NCI-H460 (cell line): ENCODE measurements at places on chromosomes 11 and 22. TPM values are rescaled to one million over a fixed set of nuclear protein-coding genes. Genes with fewer than 3 reads are reported as not detected.

The TAF1D gene
- total RNA-seq = 233 and 294 TPM in 2 replicates

The CTSC gene
- 729 and 748 TPM in 2 replicates for total RNA-seq

The SORL1 gene
- total RNA-seq = 4.5 TPM in 2 replicates

The OR4A16 gene
- total RNA-seq = not detected in 2 replicates

The H19 gene
- total RNA-seq = 0.40 and 1.5 TPM in 2 replicates

The NCF4 gene
- not detected in 2 replicates for total RNA-seq

The HBE1 gene
- 0.29 and 1.2 TPM in 2 replicates for total RNA-seq

The DMC1 gene
- total RNA-seq = 3.2 and 3.9 TPM in 2 replicates

The ABCC8 gene
- total RNA-seq = not detected in 2 replicates

The CACNA1I gene
- total RNA-seq = 0.05 TPM in 1 of 2 replicates, not detected in the other

The SPA17 gene
- total RNA-seq = 12.7 and 14.0 TPM in 2 replicates

The MYH9 gene
- 96.8 and 105 TPM in 2 replicates for total RNA-seq

The LSP1 gene
- total RNA-seq = not detected in 2 replicates

The PLA2G6 gene
- 6.8 and 7.5 TPM in 2 replicates for total RNA-seq

The HNRNPUL2 gene
- 4.4 and 7.5 TPM in 2 replicates for total RNA-seq

The VPS11 gene
- 8.9 and 11.1 TPM in 2 replicates for total RNA-seq

The RAB38 gene
- 6.6 and 6.9 TPM in 2 replicates for total RNA-seq

The OR52A5 gene
- total RNA-seq = not detected in 2 replicates

The GRAP2 gene
- 0.02 TPM in 1 of 2 replicates, not detected in the other for total RNA-seq
